ENCODE measurements at places on chromosomes 5 and 9.

- no peak for DNase-seq
- no peaks in the 10 kb centered on the region for H3K27me3 ChIP-seq
- no peaks in the 10 kb centered on the region for H3K36me3 ChIP-seq
- H3K27ac ChIP-seq = no peak overlapping the region
- H3K4me3 ChIP-seq = no peak overlapping the region
Observed at GRCh38 chr9:34689512-34689911, 1.6 kb downstream of the CCL19 start.

- no peak overlapping the region for H3K27ac ChIP-seq
- DNase-seq = no peak
- H3K27me3 ChIP-seq = no peaks in the 10 kb centered on the region
- no peaks in the 10 kb centered on the region for H3K4me1 ChIP-seq
- no peaks in the 10 kb centered on the region for H3K36me3 ChIP-seq
Observed at GRCh38 chr5:178831049-178831448, 28.7 kb upstream of the ZNF354B start.

GRCh38 chr5:16411235-16411634, 54.4 kb downstream of the ZNF622 start:
- no peaks in the 10 kb centered on the region for H3K4me1 ChIP-seq
- H3K27ac ChIP-seq = no peak overlapping the region
- no peaks in the 10 kb centered on the region for H3K27me3 ChIP-seq
- no peaks in the 10 kb centered on the region for H3K36me3 ChIP-seq

- H3K4me3 ChIP-seq = no peak overlapping the region
- H3K4me1 ChIP-seq = peaks cover 31% of the 10 kb centered on the region
- peak; percentile 31 for DNase-seq
- H3K36me3 ChIP-seq = no peaks in the 10 kb centered on the region
Observed at GRCh38 chr9:108150736-108151586, 661.4 kb upstream of the KLF4 start.

- DNase-seq = no peak
- peaks cover 7% of the 10 kb centered on the region for H3K4me1 ChIP-seq
- no peaks in the 10 kb centered on the region for H3K27me3 ChIP-seq
- H3K4me3 ChIP-seq = no peak overlapping the region
Observed at GRCh38 chr5:145347026-145347616, 488.0 kb downstream of the PRELID2 start.

GRCh38 chr5:32342656-32343055, 29.9 kb upstream of the MTMR12 start:
- H3K27me3 ChIP-seq = no peaks in the 10 kb centered on the region
- no peaks in the 10 kb centered on the region for H3K4me1 ChIP-seq
- DNase-seq = no peak
- H3K36me3 ChIP-seq = no peaks in the 10 kb centered on the region
- H3K4me3 ChIP-seq = no peak overlapping the region

- H3K4me3 ChIP-seq = no peak overlapping the region
- no peak for DNase-seq
- no peaks in the 10 kb centered on the region for H3K36me3 ChIP-seq
Observed at GRCh38 chr5:59921816-59922215, 28.3 kb upstream of the PDE4D start.

DNA sequence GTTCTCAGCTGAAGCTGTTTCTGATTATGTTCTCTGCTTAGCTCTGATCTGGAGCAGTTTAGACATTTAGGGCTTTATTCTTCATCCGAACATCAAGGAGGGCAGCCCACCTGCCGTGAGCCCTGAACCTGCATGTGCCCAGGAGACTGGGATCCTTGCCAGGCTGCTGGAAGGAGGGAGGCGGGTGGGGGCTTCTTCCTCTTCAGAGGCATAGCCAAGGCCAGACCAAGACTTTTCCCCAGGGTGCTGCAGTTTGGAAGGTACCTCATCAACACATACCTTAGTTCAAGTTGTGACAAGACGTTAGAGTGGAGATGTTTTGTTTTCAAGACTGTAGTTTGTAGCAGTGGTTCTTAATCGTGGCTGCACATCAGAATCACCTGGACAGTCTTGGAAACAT, 64.9 kb downstream of the RALGPS1 start:
- H3K27me3 ChIP-seq = no peaks in the 10 kb centered on the region
- DNase-seq = no peak
- peaks cover 6% of the 10 kb centered on the region for H3K36me3 ChIP-seq

GRCh38 chr5:169590602-169591001, 7.0 kb downstream of the SPDL1 start:
- no peak overlapping the region for H3K4me3 ChIP-seq
- H3K4me1 ChIP-seq = no peaks in the 10 kb centered on the region
- H3K27ac ChIP-seq = no peak overlapping the region
- H3K27me3 ChIP-seq = no peaks in the 10 kb centered on the region
- H3K36me3 ChIP-seq = peaks cover 73% of the 10 kb centered on the region

DNA sequence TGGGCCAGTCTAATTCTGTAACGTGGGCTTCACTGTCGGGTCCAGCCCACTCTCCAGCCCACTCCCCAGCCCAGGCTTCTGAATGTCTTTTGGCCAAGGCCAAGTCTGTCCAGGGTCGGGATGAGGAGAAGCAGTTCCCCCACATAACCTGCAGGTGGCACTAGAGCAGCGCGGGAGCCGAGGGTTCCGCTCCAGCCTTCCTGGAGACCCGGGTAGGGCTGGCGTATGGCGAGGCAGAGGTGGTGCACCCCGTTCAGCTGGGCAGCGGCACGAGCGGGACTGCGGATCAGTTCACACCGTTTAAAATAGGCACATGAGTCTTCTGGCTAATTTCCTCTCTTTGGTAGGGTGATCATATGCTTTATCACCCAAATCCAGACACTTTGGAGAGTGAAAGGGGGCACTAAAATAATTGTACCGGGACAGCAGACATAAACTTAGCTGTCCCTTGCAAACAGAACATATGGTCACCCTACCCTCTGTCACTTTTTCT, 185.9 kb downstream of the MSX2 start:
- DNase-seq = peak; percentile 61
- H3K27ac ChIP-seq = no peak overlapping the region
- peak overlapping the region; percentile 32 for H3K4me3 ChIP-seq
- H3K27me3 ChIP-seq = peaks cover 12% of the 10 kb centered on the region
- H3K4me1 ChIP-seq = peaks cover 5% of the 10 kb centered on the region

GRCh38 chr5:124524552-124525232, 221.7 kb downstream of the ZNF608 start:
- no peaks in the 10 kb centered on the region for H3K27me3 ChIP-seq
- H3K27ac ChIP-seq = no peak overlapping the region
- no peak overlapping the region for H3K4me3 ChIP-seq
- no peaks in the 10 kb centered on the region for H3K36me3 ChIP-seq
- DNase-seq = no peak

GRCh38 chr5:154899151-154899816, 38.7 kb downstream of the GEMIN5 start:
- H3K27me3 ChIP-seq = no peaks in the 10 kb centered on the region
- DNase-seq = no peak
- H3K4me3 ChIP-seq = no peak overlapping the region
- peaks cover 7% of the 10 kb centered on the region for H3K4me1 ChIP-seq

DNA sequence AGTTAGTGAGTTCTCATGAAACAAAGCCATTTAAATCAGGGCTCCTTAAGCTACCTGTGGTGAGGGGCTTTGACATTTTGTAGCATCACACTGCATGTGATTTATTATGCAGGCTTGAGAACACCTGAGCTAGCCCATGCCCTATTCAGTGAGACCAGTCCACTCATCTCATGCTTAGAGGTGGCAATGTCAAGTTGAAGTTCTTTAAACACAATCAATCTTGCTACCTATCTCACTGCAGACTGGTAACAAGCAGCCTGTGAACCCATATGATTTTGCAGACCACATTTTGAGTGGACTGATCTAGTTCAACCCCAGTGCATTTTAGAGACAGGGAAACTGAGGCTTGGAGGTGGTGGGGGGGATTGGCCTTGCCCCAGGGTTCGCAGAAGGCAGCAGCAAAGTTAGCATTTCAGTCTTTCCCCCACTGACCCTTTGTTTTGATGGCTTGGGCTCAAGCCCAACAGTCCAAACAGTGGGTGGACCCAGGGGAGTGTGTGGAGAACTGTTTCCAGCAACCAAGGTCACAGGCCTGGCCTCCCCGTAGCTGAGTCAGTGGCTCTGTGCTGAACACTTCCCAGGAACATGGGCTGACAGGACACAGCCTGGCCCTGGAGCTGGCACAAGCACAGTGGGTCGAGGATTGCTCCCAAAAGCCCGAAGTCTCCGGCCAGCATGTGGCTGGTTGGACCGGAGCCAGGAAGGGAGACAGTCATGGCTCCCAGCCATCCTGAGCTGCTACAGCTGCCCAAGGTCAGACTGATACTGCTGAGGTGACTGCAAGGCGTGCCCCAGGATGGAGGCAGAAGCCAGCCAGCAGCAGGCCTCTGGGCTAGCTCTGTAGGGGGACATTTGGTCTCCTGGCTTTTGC, 95.3 kb downstream of the RGS3 start:
- peak overlapping the region; percentile 93 for H3K27ac ChIP-seq
- no peak overlapping the region for H3K4me3 ChIP-seq
- DNase-seq = peak; percentile 88
- peaks cover 60% of the 10 kb centered on the region for H3K4me1 ChIP-seq
- H3K36me3 ChIP-seq = no peaks in the 10 kb centered on the region
- H3K27me3 ChIP-seq = no peaks in the 10 kb centered on the region

DNA sequence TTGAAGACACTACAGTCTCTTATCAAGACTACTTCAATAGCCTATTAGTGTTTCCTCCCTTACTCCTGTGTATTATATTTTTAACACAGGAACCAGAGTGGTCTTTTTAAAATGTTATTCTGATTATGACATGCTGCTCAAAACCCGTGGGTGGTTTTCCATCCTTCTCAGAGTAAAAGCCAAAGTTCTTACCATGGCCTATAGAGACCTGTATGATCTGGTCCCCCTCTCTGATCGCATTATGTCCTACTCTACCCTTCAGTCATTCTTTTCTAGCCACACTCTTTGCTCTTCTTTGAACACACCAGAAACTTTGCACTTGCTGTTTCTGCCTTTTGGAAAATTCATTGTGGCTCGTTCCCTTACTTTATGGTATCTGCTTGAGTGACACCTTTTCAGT, 13.8 kb downstream of the RECK start:
- H3K4me1 ChIP-seq = peaks cover 47% of the 10 kb centered on the region
- no peak overlapping the region for H3K27ac ChIP-seq
- H3K36me3 ChIP-seq = no peaks in the 10 kb centered on the region
- H3K4me3 ChIP-seq = no peak overlapping the region
- no peaks in the 10 kb centered on the region for H3K27me3 ChIP-seq

DNA sequence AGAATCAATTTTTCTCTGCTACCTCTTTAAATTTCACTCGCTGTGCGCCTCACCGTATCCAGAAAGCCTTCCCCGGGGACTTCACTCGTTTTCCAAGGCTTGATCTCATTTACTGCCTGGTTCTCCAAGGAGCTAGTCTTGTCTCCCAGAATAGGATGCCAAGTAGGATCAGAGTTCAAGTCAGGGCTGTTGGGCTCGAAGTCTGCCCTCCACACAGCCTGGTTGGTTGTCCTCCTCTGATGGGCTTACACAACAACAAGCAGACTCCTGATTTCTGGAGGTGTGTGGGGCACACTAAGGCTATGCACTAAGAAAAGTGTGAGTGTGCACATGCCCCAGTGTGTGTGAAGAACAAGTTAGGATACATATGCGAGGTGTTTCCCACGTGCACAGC, 14.0 kb upstream of the TNIP1 start:
- DNase-seq = no peak
- peaks cover 47% of the 10 kb centered on the region for H3K4me1 ChIP-seq
- peak overlapping the region; percentile 73 for H3K27ac ChIP-seq
- no peak overlapping the region for H3K4me3 ChIP-seq

- H3K27me3 ChIP-seq = peaks cover 98% of the 10 kb centered on the region
- no peak for DNase-seq
- no peak overlapping the region for H3K4me3 ChIP-seq
- peaks cover 5% of the 10 kb centered on the region for H3K4me1 ChIP-seq
- no peak overlapping the region for H3K27ac ChIP-seq
- H3K36me3 ChIP-seq = no peaks in the 10 kb centered on the region
Observed at GRCh38 chr9:135414293-135414692, 65.3 kb upstream of the PPP1R26 start.

- H3K27me3 ChIP-seq = no peaks in the 10 kb centered on the region
- no peak for DNase-seq
- H3K4me1 ChIP-seq = peaks cover 6% of the 10 kb centered on the region
- H3K4me3 ChIP-seq = peak overlapping the region; percentile 43
- H3K36me3 ChIP-seq = peaks cover 5% of the 10 kb centered on the region
Observed at GRCh38 chr5:154397652-154398406, 48.0 kb upstream of the SAP30L start.

DNA sequence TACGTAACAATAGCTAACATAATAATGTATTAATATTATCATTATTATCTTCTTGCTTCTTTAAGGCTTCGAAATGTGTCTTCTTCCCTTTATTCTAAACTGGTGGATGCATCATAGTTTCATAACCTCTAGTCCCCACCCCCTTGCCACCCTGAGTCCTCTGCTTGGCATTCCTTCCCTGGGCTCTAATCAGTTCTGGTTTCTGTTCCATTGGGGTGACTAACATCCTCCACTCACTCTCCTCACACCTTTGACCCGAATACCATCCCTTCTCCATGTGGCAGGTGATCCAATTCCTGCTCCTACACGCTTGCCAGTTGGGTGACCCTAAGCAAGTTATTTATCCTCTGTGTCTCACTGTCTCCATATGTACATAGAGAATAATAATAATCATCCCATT, 286.1 kb downstream of the TRPM3 start:
- no peaks in the 10 kb centered on the region for H3K36me3 ChIP-seq
- H3K27me3 ChIP-seq = no peaks in the 10 kb centered on the region
- no peak overlapping the region for H3K4me3 ChIP-seq
- H3K4me1 ChIP-seq = no peaks in the 10 kb centered on the region
- DNase-seq = no peak
- H3K27ac ChIP-seq = no peak overlapping the region

Data from left ventricle myocardium inferior (tissue), 1 donor.